ENCODE measurements at places on chromosomes 7 and 10.

DNA sequence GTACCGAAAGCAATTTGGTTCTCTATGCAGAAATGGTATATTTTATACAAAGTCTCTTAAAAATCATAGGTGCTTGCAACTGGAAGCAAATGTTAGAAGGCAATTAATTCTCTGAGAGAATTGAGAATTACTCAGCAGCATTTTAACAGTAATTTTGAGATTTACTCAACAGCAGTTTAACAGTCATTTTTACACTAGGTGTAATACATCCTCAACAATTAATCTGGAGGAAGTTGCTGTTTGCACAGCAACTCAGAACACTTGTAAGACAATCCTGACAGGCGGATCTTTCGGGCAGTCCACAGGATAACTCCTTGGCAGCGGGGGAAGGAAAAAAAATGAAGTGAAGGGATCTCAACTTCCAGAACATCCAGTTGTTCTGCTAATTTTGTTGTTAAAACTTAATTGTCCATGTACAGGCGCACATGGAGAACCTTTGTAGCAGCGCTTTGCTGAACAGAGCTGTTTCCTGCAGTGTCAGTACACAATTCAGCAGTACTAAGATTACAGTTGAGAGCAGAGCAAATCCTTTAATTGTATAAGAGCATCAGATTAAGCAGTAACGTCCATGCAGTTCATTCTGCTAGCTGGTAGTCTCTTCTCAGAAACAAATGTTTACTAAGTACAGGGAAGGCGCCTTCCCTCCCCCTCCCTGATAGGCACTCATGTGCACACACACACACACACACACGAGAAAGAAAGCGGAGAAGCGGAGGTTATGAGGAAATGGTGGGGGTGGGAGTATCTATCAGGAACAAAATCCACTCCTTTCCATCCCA lies 43.8 kb downstream of the ENO4 start:
- no peak for DNase-seq

- DNase-seq = no peak
These were observed 1.8 kb downstream of the MMRN2 start for GRCh38 chr10:86955501-86956194.

DNA sequence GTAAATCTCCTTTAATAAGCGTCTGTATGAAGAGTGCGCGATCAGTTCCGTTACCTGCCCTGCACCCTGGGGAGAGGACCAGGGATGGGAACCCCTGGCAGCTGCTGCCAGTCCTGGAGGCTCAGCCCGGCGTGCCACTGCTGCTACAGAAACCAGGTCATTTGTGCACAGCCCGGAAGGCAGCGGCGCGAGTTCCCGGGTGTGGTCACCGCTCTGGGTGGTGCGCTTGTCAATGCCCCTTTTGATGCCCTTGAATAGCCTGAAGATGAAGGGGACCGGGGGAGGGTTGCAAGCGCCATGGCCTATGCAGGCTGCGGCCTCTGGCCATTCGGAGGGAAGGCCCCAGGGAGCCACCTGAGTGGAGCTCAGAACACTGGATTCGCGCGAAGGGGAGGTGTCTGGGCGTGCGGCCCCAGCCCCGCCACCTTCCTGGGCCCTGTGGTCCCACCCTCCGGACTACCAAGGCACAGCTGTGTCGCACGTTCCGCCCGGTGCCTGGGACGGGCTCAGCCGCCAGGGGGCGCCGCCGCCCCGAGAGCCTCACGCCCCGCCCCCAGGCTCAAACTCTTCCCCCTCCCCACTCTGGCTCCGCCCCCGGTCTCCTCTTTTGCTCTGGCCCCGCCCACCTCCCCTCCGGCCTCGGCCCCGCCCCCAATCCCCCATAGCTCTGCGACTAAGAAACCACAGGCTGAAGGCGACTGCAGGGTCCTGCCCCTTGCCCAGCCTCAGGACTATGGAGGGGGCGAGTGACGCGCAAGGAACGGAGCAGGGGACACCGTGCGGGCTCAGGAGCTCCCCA lies 16.5 kb downstream of the AP5Z1 start:
- DNase-seq = peak; percentile 79

DNA sequence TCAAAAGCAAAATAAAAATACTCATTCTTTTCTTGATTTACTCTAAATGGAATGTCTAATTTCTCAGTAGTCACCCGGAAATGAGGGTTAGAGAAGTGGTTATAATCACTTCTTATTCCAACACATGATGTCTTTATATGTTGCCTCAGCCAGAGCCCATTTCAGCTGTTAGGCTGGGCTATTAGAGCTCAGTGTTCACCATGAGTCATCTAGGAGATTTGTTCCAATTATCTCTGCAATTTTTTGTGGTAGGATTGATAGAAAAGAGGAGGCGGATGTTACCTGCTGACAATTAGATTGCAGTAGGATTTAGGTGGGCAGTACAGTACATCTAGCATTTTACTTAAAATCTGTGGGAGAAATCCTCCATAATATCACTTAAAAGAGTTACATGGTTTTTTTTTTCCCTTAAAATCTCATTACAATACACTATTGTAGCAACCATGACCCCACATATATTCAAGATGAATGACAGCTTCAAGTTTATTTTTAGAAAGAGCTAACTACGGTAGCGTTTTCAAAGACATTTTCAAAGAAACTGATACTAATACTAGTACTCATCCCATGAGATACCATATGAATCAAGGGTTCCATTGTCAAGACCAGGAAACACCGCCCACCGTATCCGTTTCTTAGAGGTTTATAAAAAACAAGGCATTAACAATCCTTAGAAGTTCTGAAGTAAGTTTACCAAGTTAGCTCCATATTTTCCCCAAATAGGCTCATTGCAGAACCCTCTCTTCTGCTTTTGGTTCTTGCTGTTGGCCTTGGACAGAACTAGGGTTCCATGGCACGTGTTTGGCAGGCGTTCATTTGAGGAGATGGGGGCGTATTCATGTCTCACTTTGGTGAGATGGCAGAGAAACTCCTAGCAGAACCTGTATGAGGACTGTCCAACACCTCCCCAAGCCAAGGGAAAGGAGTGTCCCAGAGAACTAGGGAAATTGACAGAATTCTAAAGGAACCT lies 10.4 kb downstream of the CPA2 start:
- DNase-seq = no peak

- no peak for DNase-seq
These were observed 36.0 kb downstream of the COL17A1 start for GRCh38 chr10:104049504-104050250.

DNA sequence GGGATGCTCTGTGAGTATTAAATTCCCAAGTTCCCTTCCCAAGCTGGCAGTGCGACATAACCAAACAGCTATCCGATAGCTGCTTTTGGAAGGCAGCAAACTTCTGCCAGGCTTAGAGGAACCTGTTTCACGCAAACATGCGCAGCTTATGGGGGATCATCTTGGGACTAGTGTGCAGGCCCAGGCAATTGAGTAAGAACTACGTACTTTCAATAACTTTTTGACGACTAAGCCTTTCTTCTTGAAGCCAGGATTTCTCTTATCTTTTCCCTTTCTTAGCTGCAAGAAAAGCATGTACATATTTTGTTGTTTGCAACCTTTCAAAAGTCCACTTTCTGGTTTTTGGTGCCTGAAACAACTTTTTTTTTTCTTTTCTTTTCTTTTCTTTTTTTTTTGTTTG lies 28.7 kb upstream of the SEPHS1 start:
- DNase-seq = no peak
